ENCODE measurements at places on chromosomes 4 and X.

- DNase-seq: no peak
Measured at GRCh38 chr4:88585917-88586316, 6.4 kb upstream of the HERC3 start.

DNA sequence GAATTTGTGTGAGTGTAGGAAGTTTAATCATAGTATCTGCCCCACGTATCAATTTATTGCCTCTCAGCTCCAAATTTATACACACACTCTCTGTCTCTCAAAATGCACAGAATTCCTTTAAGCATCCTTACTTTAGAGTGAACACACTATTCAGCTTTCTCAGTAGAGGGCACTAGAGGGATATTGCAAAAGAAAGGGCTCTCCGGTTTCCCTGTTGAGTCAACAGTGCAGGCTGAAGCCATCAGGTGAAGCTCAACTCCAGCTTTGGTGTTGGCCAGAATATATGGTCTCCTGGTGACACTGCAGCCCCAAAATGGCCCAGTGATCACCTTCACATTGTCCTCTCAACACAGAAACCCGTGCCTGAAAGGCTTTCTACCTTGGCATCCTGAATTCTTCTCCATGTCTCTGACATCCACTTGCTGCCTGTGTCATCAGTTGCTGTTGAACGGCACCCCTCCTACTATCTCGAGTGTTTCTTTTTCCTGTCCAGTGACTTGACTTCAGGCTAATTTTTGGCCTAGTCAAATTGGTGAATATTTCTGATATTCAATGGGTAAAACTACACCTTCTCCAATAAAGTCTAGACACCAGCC lies 670.5 kb downstream of the GABRG1 start:
- peak; percentile 8 for DNase-seq

GRCh38 chr4:100422894-100423293 lies 94.9 kb downstream of the EMCN start:
- DNase-seq: no peak

DNA sequence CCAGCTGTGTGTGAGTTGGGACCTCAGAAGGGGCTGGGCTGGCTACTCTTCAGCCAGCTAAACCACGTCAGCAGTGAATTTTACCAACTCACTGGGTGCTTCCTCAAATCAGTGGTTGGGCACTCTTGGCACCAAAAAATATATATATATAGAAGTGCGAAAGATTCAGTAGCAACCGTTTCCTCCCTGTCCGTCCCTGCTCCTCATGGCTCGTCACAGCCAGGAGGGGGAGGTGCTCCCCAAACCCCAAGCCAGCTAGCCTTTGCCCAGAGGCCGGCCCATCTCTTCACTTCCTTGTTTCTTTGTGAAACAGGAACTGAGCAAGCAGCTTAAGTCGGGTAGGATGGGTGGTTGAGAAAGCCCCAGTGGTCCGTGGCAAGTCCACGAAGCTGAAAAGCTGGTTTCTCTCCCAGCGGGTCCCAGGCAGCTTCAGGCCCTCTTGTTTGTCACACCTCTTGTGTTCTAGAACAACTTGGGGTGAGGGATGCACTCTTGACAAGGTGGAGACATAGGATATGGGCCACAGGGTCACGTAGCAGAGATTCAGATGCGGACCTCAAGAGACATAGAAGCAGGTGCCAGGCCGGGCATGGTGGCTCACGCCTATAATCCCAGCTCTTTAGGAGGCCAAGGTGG lies 6.8 kb upstream of the SASH3 start:
- no peak for DNase-seq

GRCh38 chrX:103393487-103393886 lies 17.1 kb downstream of the BEX3 start:
- DNase-seq: no peak

Data from NCI-H510A treated with DMSO at 0.1 percent for 48 hours (cell line).